ENCODE measurements at places on chromosomes 2 and 18.

- DNase-seq, result no peak
Measured at GRCh38 chr2:36993841-36994620, 27.7 kb upstream of the STRN start.

GRCh38 chr2:133562558-133562957 is 5.7 kb downstream of the NCKAP5 start:
- no peak for DNase-seq

DNA sequence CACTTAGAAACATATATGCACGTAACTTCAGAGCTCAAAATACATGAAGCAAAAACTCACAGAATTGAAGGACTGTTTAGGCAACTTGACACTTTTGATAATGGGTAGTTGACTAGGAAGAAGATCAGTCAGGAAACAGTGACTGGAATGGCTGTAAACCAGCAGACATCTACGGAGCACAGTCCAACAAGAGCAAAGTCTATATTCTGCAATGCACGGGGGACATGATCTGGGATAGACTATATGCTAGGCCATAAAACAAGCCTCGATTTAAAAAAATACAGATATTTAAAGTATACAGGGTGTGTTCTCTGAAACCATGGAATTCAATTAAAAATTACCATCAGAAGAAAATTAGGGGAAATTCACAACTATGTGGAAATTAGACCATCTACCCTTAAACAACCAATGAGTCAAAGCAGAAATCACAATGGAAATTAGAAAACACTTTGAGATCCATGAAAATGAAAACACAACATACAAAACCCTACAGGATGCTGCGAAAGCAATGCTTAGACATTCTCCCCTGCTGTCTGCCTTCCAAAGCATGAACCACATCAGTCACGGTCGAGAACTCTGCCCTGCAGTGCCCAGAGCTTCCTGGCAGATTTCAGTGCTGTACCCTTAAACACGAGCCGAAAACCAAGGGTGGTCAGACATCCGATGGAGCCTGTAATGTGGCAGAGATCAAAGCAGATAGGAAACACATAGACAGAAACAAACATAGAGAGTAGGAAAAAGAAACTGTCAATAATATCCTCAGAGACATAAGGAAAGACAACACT is 651.9 kb upstream of the HS6ST1 start:
- DNase-seq, result no peak

DNA sequence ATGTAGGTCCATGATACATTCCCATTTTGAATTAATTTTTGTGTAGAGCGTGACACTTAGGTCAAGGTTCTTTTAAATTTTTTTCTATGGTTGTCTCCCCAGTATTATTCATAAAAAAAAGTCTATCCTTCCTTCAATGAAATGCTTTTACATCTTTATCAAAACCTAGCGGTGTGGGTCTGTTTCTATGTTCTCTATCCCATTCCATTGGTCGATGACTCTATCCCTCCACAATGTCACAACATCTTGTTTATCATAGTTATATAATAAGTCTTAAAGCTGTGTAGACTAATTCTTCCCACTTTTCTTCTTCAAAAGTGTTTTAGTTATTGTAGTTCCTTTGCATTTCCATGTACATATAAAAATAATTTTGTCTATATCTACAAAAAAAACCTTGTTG is 47.2 kb upstream of the GPR17 start:
- DNase-seq, result no peak

GRCh38 chr2:62354771-62355561 is 151.0 kb downstream of the TMEM17 start:
- no peak for DNase-seq

GRCh38 chr2:105934467-105934866 is 189.8 kb downstream of the NCK2 start:
- DNase-seq, result no peak

DNA sequence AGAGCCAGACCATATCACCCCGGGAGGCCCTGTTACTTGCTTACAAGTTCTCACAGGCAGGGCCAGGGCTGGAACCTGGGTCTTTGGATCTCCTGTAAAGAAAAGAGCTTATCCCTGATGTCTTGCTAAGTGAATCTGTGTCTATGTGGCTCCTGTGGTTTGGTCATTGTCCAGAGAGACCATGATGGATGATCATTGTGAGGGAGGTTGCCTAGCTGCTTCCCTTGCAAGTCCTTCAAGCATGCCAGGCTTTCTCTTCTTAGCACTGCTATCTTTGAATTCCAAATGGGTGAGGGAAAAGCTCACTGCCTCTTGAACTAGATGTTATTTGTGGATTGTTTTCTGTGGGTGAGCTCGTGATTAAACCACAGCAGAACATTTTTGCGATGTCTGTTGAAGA is 151.6 kb downstream of the FSHR start:
- DNase-seq, result no peak

DNA sequence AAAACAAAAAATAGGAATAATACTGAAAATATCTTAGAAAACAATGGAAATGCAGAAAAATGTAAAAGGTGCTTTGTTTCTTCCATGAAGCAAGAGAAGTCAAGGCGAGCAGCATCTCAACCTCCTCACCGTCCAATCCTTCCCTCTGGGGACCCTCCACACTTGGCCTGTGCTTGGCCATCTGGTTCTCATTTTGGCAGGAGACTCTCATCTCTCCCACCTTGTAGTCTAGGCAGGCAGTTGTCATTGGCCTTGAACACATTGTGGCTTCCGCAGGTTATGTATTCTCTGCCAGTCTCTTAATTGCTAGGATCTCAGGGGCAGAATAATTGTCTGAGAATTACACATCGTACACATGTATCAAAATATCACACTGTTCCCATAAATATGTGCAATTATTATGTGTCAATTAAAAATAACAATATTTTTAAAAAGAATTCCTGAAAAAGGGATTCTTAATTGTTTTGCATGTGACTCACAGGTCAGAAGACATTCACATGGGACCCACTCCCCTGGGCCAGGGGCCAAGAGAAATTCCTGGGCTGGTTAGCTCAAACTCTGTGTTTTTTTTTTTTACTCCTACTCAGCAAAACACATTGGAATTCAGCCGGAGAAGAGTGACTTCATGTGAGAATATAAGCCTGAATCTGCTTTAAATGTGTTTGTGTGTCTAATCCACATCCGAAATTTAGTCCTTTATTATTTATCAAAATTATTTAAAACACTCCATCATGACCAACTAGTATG is 14.0 kb upstream of the ANKRD62 start:
- no peak for DNase-seq

All from psoas muscle (tissue), 8 donors.